ENCODE measurements at places on chromosomes 6 and 20.

DNA sequence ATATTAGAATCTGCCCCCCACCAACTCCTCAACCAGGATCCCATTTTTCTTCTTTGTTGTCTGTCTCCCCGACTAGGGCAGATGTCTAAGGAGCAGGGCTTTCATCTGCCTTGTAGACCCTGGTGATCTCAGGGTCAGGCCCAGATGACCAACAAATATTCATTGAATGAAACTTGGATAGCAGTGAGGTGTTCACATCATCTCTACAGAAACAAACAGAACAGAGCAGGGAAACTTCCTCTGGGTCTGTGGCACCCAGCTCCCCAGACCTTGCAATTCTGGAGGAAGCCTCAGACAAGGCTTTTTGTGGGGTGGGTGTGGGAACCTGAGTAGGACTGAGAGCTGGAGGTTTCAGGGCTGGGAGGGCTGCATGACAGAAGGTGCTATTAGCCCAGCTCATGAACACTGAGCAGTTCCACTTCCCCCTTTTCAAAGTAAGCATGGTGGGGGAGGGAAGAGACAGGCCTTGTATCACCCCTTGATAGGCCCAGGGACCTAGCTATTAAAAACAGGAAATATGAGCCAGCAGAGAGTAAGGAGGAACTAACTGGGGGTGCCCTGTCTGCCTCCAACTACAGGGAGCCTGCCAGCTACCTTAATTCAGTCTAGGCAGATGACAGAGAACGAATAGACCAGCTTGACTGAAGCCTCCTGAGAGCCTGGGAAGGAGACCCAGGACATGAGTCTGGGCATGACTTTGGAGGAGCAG, 37.3 kb upstream of the TOP1 start:
- DNase-seq, result no peak

GRCh38 chr6:142462260-142462659, 160.5 kb downstream of the ADGRG6 start:
- DNase-seq, result no peak

DNA sequence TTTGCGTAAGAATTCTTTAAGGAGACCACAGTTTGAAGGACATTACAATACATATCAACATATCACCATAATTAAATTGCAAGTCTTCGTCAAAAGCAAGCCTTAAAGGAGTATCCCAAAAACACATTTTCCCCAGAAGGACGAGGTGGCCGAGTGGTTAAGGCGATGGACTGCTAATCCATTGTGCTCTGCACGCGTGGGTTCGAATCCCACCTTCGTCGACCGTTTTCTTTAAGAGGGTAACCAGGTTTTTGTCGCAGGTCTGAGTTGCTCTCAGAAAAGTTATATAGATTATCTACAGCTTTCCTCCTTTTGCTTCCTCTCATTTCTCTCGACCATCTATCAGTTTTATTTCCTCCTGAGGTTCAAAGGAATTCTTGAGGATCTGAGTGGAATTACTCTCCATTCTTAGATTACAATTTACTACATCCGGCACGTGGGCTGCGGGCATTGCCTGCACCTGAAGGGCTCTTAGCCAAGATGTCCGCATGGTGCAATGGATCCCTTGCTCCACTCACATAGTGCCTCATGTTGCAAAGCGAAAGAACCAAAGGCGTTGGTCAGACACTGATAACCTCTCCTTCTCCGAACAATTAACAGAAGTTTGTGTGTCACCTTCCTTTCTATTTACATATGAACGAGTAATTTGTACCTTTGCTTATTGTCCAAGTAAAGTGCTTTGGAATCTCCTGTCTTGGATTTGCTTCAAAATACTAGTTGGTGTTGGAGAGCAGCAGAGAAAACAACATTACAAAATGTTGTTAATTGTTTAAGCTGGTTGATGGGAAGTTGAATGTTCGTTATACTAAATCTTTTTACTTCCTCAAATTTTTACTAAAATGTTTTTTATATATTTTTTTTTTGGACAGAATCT, 14.0 kb downstream of the POM121L2 start:
- no peak for DNase-seq

DNA sequence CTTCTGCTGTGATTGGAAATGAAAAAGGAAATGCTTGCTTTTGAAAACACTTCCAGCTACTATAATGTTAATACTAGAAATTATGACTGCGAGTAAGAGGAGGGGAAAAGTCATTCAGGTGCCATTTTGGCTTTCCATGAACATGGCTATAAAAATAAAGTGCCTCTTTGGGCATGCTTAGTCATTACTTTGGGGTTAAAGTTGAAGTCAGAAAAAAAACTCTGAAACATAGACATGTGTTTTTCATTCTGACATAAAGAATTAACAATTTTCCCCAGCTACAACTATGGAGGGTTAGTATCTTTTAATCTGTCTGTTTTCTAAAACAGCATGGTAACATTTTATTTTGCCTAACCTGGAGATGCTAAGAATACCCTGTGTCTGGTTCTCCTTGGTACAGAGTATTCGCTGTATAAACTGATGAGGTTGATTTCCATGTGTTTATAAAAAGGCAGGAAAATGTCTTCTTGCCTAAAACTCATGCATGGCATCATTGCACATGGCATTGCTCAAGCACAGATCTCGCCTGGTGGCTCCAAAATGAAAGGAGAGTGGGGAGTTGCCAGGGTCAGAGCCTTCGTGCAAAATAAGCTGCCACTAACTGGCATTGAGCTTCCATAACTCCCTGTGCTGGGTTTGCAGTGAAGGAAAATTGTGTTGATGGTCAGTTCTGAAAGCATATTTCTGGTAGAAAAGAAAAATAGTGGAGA, 188.9 kb downstream of the KCNQ5 start:
- DNase-seq, result no peak

DNA sequence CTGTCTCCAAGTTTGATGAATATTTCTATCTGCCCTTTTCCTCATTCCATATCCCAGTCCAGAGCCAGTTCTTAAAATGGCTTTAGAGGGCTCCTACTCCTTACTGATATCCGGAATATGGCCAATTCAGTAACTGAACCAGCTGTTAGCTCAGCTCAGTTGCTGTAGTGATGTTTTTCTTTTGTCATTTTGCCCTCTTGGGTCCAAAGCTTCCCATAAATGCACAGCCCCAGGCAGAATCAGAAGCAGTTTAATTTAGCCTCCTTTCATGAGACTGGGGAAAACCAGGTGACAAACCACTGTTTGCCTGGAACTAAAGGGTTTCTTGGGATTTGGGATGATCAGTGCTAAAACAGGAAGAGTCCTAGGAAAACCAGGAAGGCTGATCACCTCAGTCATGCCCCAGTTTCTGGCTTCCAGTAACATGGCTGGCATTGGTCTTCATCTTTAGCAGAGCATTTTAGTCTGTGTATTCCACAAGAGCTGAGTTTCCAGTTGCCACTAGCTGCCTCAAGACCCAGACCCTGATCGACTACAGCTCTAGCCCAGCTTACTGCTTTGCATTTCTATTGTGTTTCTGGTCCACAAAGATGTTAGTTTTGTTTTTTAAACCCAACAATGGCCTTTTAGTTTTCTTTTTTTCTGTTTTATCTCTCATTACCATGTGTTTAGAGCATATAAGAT, 40.6 kb upstream of the REV3L start:
- no peak for DNase-seq

- no peak for DNase-seq
Observed at GRCh38 chr20:21862956-21863355, 157.5 kb downstream of the PAX1 start.

DNA sequence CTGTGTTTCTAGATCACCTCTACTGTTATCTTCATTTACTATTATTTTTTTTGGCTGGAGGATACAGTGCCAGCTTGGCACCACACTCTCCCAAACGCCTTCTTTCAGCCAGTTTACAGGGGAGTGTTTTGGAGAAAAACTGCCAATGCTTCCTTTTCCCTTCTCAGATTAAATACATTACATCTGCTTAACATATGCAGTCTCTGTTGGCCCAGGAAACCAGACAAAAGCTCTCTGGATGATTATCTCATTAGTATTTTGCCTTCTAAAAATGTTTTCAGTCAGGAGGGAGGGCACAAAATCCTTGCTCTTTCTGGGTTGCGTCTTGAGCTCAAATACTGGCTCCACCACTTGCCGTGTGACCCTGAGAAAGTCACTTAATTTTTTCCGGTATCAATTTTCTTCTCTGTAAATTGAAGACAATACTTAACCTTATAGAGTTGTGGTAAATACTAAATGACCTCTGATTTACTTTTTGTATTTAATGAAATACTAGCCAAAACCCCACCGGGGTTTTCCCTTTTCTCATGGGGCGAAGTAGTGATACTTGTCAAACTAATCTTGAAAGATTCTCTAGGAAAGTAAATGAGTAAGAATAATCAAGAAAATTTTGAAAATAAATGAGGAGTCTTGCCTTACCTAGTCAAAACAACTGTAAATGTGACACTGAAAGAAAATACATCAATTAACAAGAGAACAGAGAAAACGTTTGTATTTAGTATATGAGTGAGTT, 146.2 kb downstream of the MMS22L start:
- no peak for DNase-seq

- no peak for DNase-seq
Observed at GRCh38 chr6:69791065-69791471, 5.7 kb downstream of the LMBRD1 start.

DNA sequence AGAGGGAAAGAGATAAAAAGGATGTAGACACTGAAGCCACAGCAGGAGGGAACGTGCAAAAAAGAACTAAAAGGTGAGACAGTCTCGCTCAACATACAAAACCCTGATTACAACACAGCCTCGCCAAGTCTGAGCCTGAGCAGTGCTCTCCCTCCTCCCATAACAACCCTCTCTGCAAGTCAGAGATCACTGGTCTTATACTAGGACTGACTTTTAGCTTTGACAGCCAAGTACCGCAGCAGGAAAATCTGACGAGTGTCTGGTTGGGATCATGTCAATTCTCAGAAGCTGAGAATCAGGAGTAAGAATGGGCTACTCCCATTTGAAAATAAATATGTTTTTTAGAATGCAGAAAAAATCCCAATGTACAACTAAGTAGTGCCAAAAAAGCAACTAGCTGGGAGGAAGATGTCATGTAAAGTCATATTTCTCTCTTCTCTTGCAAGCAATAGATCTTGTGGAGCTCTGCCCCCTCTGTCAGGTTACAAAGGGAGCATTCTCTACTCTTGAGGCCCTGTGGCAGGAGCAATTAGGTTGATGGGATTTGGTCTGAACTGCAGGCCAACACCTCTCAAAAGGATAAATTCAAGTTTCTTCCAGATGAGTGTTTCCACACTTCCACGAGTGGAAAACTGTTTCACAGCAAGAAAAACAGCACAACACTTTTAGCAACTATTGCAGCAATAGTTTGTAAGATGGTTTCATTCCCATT, 118.9 kb upstream of the COL21A1 start:
- no peak for DNase-seq

DNA sequence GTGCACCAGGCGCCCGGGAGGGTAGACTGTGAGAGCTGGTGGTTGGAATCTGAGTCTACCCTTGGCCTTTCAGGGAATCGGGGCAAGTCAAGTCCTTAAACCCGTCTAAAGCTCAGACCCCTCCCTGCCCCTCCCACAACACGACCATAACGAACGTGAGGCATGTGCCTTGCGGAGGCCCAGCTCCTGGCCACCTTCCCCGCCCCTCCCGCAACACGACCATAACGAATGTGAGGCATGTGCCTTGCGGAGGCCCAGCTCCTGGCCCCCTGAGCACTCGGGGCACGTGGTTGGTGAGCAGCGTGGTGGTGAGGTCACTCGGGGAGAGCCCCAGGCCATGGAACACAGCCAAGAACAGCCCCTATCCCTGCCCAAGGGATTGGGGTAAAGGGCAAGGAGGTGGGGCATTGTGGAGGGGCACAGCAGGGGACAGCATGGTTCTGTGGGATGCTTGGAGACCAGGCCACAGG, 132.2 kb downstream of the TAF4 start:
- DNase-seq, result no peak

GRCh38 chr6:37021356-37022129, 16.1 kb downstream of the FGD2 start:
- no peak for DNase-seq

GRCh38 chr6:125611573-125612344, 137.7 kb upstream of the HEY2 start:
- DNase-seq, result no peak

GRCh38 chr20:61963149-61963548, 102.5 kb downstream of the TAF4 start:
- DNase-seq, result no peak

GRCh38 chr20:17594443-17594842, 24.6 kb downstream of the DSTN start:
- DNase-seq, result no peak

GRCh38 chr6:113481910-113482309, 375.2 kb upstream of the MARCKS start:
- DNase-seq, result no peak

DNA sequence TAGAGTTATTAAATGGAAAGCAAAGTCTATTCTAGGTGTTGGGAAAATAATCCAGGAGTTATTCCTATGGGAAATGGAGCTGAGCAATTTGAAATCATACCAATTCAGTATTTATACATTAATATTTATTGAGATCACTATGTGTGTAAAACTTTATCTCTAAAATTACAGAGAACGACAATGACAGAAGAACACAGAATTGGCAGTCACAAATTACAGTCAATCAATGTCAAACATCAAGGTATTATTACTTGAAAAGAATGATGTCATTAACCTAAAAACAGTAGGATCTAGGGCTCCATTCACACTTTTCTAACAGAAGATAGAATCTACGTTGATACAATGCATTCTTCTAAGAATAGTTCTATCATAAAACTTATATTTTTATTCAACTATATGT, 154.9 kb upstream of the GJE1 start:
- no peak for DNase-seq

DNA sequence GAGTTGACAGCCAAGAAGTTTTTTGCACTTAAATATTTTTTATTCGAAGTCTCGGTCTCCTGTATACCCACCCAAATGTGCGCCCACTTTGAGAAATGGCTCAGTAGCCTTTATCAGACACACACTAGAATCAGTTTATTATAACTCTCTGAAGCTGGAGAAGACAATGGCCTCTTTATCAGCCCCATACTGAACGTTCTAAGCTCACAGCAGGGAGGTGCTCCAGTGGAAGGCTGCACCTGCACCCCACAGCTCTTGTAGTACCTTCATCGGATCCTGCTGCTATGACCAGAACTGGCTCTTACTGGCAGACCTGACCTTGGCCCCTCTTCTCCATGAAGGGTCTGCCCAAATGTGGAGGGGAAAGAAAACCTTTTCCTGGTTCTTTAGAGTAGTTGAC, 165.0 kb upstream of the SCGN start:
- DNase-seq, result no peak

DNA sequence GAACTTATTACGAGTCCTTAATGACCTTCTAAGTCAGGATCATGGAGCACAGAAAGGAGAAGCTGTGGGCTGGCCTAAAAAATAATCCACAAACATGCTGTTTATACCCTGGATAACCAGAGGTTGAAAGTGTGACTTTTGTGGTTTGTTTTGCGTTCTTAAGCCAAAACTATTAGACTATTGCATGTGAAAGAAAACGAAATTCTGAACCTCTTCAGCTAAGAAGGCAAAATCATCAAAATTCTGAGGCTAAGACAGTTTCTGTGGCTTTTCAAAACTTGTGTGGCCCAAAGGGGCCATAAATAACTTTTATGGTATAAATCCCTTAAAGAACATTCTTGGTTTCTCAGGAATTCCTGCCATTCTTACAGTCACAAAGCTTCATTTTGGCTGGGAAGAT, 251.0 kb downstream of the UST start:
- no peak for DNase-seq

GRCh38 chr6:143332153-143332845, 118.2 kb downstream of the ADAT2 start:
- no peak for DNase-seq

- DNase-seq, result no peak
Observed at GRCh38 chr6:148713921-148714320, 32.9 kb upstream of the UST start.

GRCh38 chr20:46816886-46817638, 77.6 kb upstream of the EYA2 start:
- no peak for DNase-seq

- no peak for DNase-seq
Observed at GRCh38 chr6:41821266-41821665, 33.8 kb downstream of the TOMM6 start.

All from COLO829 (cell line).